ENCODE measurements at places on chromosomes 11 and 22.

GRCh38 chr22:44444341-44445306 lies 53.4 kb downstream of the RTL6 start:
- no peak for DNase-seq

- no peak for DNase-seq
These were observed 19.3 kb upstream of the CBX7 start for GRCh38 chr22:39171623-39172264.

- DNase-seq: no peak
These were observed 8.3 kb downstream of the LGR4 start for GRCh38 chr11:27464289-27464696.

DNA sequence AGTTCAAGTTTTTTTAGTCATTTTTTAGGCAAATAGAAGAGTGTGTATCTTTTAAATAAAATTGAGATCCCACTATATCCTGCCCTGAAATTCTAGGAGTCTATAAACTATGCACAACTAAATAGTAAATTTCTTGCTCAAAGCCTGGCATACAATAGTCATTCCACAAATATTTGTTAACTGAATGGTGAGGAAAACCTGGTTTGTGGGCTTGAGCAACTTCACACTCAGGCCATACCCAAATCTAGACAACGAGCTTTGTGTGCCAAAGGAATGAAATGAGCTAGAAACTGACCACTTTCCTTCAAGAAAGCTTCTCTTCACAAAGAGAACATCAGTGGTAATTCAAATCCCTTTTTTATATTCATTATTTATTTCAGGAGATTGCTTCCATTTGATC lies 39.6 kb upstream of the AMOTL1 start:
- DNase-seq: no peak

DNA sequence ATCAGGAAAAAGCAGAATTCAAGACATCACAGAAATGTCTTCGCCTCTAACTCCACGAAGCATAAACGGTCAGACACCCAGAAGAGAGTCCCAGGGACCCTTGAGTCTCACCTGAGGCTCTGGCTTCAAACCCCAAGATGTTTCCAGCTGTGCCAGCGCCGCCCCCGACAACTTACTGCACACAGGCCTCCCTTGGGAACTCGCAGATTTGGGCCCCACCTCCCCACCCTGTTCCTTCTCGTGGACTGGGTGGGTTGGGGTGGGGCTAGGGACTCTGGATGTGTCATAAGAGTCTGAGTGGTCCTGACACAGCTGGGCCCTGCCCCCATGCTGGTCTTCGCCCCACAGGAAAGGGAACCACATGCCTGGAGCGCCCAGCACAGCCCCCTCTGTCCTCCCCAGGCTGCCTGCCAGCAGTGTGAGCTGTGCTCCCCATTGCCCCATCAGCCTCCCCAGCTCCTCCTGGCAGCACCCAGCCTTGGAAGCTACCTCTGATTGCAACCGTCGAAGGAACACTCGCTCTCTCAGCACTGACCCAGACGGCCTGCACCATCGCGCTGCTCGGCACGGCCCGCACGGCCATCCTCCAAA lies 147.5 kb downstream of the CRYBB2 start:
- DNase-seq: no peak

DNA sequence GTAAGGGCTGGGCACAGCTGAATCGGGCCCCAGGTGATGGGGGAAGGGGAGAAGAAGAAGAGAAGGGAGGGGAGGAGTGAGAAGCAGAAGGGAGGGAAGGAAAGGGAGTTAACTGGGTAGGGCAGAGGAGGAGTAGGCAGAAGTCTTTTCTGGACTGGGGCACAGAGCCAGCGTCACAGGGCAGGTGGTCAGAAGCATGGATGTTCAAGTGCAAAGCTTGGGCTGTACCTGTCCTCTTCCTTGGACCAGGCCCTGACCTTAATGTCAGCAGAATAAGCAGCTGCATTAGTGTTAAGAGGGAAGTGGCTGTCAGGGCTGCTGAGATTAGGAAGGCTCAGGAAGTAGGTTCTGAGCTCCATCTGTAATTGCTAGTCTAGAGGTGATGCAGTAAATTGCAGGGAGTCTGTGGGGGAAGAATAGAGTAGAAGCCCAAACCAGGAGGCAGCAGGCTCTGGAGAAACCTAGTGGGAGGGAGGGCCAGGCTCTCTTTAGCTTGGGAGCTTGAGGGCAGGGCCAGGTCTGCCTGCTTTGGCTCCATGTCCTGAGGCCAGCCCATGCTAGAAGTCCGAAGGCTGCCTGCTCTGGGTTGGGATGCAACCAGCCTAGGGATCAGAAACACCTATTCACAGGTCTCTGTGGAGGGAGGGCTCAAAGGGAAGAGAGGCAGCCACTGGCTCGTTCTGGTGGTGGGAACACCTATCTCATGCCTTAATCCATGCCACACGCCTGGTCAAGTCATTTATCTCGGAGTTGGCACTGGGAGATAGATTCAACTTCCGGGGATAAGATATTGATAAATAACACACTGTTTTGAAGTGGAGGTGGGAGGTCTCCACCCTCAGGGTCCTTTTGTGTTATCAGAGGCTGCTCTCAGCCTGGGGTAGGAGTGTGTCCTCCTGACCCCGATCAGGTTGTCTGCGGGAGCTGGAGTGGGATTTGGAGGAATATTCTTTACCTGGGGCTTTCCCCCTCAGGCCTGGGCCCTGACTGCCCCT lies 1.7 kb upstream of the UCP3 start:
- DNase-seq: no peak

DNA sequence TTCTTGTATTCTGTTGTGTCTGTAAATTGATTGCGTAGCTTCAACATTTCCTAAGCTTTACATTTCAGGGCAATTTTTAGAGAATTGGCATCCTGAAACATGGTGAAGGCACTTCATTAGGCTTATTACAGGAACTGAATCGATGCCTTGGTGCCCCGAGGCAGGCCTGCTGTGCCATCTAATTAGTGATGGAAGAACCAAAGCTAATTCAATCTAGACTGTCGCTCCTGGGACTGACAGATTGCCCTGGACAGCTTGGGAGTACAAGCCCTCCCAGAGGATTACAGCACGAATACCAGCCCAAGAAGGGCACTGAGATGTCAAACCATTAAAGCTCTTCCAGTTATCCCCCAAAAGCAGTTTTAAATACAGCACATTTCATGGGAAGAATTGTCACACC lies 243.2 kb upstream of the ZC3H12C start:
- no peak for DNase-seq

- DNase-seq: no peak
These were observed 59.4 kb downstream of the KDM2A start for GRCh38 chr11:67178421-67178820.

DNA sequence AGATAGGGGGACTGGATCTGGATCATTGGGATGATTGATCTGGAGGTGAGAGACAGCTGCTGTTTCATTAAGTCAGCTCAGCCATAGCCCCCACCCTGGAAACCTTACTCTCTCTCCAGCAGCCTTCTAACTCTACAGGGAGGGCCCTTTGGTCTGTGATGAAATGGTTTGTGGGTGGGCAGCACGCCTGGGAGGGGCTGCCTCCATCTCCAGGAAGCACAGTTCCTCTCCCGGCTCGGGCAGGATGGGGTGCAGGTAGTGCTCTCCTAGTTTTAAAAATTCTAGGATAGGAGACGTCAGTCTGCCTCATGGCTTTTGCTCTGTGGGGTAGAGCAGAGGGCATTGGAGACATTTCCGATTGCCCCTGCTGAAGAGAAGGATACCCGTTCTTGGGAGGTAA lies 89.7 kb downstream of the CEP164 start:
- no peak for DNase-seq

- no peak for DNase-seq
These were observed 109.4 kb downstream of the KCNQ1OT1 start for GRCh38 chr11:2590131-2590964.

DNA sequence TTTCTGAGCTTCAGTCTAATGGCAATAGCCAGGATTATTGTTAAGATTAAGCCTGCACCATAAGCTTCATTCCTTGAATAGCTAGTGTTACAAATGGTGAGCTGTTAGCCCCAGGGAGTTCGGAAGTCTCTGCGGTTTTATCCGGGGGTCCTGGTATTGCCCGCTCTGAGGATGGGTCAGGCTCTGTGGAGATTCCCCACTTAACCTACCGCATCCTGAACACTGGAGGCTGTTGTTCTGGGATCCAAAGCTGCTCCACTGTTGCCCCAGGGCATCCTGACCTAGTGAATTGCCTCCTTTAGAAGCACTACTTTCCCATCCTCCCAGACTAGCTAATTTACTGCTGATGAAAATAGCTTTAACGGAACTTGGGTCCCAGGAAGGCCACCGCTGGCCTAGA lies 14.5 kb upstream of the PEX26 start:
- no peak for DNase-seq

DNA sequence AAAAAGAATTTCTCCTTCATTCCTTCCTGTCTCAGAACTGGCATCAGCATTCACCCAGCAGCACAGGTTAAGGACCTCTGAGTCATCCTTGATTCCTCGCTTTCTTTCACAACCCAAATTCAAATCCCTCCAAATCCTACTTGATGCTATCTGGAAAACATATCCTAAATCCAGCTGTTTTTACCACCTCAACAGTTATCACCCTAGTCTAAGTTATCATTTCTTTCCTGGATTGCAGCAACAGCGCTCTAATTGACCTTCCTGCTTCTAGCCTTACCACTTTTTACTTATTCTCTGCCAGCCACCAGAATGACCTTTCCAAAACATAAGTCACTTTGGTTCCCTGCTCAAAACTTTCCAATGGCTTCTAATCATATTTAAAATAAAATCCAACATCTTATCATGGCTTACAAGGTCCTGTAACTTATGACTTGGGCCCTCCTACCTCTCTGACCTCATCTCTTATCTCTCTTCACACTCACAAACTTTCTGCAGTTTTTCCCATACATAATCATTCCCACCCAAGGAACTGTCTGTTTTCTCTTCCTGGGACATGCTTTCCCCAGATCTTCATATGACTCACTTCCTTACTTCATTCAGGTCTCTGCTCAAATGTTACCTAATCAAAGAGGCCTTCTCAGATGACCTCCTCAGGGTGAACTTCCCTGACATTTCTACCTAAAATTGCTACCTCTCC lies 119.4 kb downstream of the TTC28 start:
- no peak for DNase-seq

DNA sequence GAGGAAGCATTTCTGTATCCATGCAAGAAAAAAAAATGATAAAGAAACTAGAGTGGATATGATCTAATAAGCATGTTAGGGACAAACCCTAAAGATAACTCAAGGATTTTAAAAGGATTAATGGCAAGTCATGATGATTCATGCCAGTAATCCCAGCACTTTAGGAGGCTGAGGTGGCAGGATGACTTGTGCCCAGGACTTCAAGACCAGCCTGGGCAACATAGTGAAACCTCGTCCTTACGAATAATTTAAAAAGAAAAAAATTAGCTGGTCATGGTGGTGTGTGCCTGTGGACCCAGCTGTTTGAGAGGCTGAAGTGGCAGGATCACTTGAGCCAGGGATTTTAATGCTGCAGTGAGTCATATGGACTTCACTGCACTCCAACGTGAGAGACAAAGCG lies 145.5 kb upstream of the BLID start:
- DNase-seq: no peak

DNA sequence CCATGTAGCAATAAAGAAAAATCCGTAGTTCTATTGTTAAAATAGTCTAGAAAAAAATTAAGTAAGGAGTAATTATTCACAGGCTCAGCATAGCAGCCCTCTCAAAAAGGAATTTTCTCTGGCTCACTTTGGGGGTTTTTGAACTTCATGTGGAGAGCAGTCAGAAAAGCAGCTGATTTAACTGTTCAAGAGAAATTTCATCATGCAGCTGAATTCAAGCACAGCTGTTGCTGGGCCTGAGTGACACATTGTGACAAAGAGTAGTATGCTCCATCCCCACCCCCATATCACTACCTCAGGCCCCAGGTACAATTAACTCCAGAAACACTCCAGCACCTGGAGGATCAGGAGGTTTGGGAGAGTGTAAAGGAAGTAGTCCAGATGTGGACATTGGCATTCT lies 272.1 kb downstream of the FAM76B start:
- DNase-seq: no peak

- no peak for DNase-seq
These were observed 169.4 kb downstream of the MYO18B start for GRCh38 chr22:25911243-25911972.

DNA sequence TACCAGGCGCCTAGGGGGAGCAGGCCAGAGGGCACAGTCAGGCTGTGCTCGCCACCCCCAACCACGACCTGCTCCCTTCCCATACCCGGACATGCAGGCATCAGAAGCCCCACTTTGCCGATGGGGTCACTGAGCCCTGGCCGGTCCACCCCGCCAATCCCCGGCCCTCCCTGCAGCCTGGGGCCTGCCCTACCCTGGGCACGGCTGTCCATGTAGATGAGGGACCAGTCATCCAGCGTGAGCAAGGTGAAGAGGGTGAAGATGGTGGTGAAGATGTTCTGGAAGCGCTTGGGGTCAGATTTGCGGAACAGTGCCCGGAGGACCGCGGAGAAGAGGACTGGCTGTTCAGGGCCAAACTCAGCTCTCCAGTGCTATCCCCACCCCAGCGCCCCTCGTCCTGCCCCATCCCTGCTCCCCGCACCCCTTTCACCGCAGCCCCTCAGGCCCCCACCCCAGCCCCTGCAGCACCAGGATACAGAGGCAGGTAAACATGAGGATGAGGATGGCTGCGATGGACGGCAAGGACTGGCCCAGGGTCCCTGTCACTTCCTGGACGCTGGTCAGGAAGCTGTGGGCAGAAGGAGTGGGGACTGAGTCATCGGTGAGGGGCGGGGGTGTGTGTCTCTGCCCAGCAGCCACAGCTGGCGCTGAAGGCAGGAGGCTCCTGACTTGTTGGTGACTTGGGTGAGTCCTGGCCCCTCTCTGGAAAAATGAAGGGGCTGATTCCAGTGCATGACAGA lies 5.5 kb downstream of the CATSPER1 start:
- no peak for DNase-seq

GRCh38 chr11:64767344-64768299 lies 7.8 kb upstream of the PYGM start:
- no peak for DNase-seq

- no peak for DNase-seq
These were observed 472 bp downstream of the UBXN1 start for GRCh38 chr11:62678433-62678769.

DNA sequence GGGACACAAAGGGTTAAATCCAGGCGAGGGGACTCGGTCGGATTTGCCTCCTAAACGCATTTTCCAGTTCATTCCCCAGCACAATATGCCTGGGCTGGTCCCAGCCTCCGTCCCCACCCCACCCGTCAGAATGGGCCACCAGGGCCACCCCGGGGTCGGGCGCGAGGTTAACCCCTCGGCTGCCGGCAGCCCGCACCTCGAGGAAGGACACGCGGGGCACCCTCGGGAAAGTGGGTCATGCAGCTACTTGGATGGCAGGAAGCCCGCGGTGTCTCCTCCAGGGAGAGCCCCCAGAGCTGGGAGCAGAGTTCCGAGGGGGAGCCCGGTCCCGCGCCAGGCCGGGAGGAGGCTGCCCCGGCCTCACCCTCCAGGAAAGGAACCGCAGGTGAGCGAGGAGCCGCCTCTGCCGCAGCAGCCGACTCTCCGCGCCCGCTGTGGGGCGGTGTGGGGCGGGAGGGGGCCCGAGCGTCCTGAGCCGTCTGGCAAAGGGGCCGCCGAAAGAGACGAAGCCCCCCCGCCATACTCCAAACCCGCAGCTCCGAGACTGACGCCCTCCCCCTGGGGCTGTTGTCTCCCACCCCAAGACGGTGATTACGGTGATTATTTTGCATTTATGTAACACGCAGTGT lies 1.4 kb downstream of the NECTIN1 start:
- DNase-seq: no peak
